Gastroesophageal sphincter (tissue), 4 donors: ENCODE measurements at places on chromosomes 5 and 9. TPM values are rescaled to one million over a fixed set of nuclear protein-coding genes. Genes with fewer than 3 reads are reported as not detected.

DNA sequence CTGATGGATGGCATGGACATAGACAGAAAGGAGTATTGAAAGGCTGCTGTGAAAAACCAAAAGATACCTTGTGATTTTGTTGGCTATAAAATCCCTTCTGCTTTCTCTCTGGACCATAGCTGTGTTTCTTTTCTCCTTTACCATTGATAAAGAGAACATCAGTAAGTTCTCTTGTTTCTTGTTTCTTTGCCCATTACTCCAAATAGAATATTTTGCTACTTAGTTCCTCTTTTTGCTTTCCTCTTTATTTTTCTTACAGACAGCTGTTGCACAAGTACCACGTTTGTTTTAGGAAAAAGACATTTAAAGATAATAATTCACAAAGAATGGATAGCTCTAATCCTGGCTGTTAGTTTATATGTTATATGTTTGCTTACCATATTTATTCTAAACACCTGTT lies 1129.2 kb downstream of the DTWD2 start:
- no peak for ATAC-seq

TMEM215 gene
- total RNA-seq, result not detected

GRCh38 chr9:123382653-123383511 lies 26.9 kb downstream of the CRB2 start:
- no peak for ATAC-seq

FOXD4L5 gene
- 0.12 TPM for total RNA-seq
